ENCODE measurements at places on chromosomes 4 and X. TPM values are rescaled to one million over a fixed set of nuclear protein-coding genes. Genes with fewer than 3 reads are reported as not detected.

CNGA2 gene
- total RNA-seq = not detected

NXT2 gene
- total RNA-seq = 8.8 TPM

- no peak overlapping the region for H3K27ac ChIP-seq
- no peak for ATAC-seq
- H3K4me1 ChIP-seq = no peaks in the 10 kb centered on the region
- no peaks in the 10 kb centered on the region for H3K36me3 ChIP-seq
- peaks cover 4% of the 10 kb centered on the region for H3K27me3 ChIP-seq
Observed at GRCh38 chr4:81137446-81137845, 77.6 kb downstream of the PRKG2 start.

DNA sequence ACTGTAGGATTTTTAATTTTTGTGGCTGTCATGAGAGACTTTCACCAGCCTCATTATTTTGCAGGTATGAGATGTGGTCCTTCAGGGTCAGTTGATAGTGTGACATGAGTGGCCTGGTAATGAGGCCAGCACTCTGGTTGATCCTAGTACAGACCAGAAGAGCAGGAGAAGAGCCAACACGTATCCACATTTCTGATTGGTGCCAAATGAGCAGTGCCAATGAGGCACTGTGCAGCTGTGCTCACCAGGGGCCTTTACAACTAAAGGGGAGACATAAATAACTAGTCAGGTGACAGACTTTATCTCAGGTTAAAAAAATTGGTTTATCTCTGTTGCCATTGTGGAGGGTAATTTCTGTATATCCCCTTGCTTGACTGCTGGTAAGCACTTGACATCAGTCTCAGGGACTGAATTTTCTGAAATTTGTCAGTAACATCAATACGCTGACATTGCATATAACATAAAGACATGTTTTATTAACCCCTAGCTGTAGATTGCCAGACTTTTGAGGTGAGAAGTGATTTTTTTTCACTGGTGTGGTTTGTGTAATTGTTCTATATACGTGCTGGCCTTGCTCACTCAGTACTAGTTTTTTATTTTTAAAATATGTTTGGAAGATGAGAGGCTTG is 101.2 kb downstream of the AFF1 start:
- no peaks in the 10 kb centered on the region for H3K36me3 ChIP-seq
- peaks cover 28% of the 10 kb centered on the region for H3K4me1 ChIP-seq
- H3K4me3 ChIP-seq = no peak overlapping the region
- no peak for ATAC-seq

DNA sequence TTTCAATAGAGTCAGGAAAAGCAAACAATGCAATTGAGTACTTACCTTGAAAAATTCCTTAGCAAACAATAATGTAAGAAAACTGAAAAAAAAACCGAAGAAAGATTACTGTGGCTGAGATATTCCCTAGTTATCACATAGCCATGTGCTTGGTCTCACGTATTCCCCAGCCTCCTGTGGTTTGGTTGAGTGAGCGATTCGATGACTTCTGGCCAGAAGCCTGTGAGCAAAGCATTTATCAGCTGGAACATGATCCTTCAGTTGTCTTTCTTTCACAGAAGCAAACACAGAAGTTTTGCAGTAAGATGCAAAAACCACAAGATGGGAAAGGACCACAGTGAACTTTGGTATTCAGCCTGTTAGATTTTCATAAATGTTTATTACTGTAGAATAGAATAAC is 1754.3 kb upstream of the AGA start:
- no peak overlapping the region for H3K4me3 ChIP-seq
- no peak overlapping the region for H3K27ac ChIP-seq
- ATAC-seq = no peak
- no peaks in the 10 kb centered on the region for H3K36me3 ChIP-seq
- no peaks in the 10 kb centered on the region for H3K4me1 ChIP-seq

GRCh38 chrX:133151336-133151735 is 54.4 kb upstream of the USP26 start:
- no peak for ATAC-seq
- H3K27ac ChIP-seq = no peak overlapping the region
- H3K4me1 ChIP-seq = no peaks in the 10 kb centered on the region

DNA sequence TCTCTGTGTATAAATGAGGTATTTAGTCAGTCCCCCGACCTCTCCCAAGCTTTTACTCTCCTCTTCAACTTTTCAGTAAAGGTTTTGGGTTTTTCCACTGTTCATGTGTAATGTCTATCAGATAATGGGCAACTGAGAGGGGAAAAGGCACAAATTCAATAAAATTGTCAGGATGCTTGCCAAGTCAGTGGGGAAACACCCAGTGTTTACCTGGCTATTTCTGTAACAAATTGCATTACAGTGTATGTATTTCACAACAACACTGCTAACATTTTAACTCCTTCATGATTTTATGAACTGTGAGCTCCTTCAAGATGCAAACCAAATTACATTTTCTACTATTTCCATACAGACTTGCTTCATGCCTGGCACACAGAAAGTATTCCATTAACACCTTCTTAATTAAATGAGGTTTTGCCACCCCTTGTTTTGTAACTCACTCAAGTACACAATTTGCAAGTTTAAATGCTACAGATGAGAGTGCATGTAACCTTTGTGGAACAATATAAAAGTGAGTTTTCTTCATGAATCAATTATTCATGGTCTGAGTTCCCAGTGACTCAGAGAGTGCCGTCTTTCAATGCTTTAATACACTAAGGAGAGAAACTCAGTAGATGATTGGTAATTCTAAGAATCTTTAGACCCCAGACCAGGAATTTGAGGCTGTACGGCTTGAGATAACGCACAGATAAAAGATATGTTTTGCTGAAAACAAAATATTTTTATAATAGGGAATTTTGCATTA is 149.8 kb upstream of the TLL1 start:
- H3K4me3 ChIP-seq = no peak overlapping the region
- no peaks in the 10 kb centered on the region for H3K36me3 ChIP-seq
- H3K27me3 ChIP-seq = no peaks in the 10 kb centered on the region
- no peak overlapping the region for H3K27ac ChIP-seq
- H3K4me1 ChIP-seq = no peaks in the 10 kb centered on the region
- ATAC-seq = no peak

FBXW7 gene
- 37.4 TPM for total RNA-seq

GRCh38 chr4:19213388-19213787 is 1038.3 kb upstream of the SLIT2 start:
- no peaks in the 10 kb centered on the region for H3K27me3 ChIP-seq
- no peak overlapping the region for H3K27ac ChIP-seq
- H3K36me3 ChIP-seq = no peaks in the 10 kb centered on the region
- H3K4me3 ChIP-seq = no peak overlapping the region
- ATAC-seq = no peak
- no peaks in the 10 kb centered on the region for H3K4me1 ChIP-seq

BLOC1S4 gene
- total RNA-seq = 17.7 TPM
